ELR (cell line): ENCODE measurements at places on chromosomes 16 and 17.

GRCh38 chr17:13544292-13544691, 57.4 kb downstream of the HS3ST3A1 start:
- peak; percentile 95 for DNase-seq

- DNase-seq: no peak
Observed at GRCh38 chr17:50584749-50585148, 24.2 kb downstream of the CACNA1G start.

GRCh38 chr17:39484178-39484577, 22.9 kb downstream of the CDK12 start:
- no peak for DNase-seq

DNA sequence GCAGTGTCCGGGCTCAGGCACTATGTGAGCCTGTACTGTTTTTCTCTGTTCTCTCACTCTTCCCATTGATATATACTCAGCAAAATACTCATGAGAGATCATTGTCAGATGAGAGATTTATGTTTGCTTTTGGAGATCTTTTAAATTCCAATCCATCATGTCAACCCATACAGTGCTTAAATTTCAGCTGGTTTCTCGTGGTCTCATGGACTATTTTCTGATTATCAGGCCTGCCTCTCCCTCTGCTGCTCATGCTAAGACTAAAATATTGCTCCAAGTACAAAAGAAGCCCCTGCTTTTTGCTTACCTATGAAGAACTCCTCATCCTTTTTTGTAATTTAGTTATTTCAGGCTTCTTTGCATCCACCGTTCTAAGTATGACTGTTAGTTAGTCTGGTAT, 547.2 kb downstream of the KCNJ2 start:
- no peak for DNase-seq

DNA sequence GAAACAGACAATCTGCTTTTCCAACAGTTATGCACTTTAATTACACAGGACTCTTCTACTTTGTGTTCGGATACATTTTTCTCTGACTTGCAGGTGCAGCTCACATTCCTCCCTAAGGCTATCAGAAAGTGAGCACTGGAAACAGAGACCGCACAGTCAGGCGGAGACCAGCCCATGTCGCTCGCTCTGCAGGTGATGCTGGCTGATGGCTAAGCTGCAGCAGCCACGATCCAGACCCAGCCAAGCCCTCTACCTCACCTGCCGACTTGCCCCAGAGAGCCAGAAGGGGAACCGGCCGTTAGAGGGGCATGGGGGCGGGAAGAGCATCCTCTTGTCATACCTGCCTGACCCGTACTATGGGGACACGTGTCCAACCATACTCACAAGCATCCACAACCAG, 33.8 kb downstream of the MAP1LC3B start:
- DNase-seq: no peak

GRCh38 chr17:81837641-81838040, 2.8 kb upstream of the PPP1R27 start:
- DNase-seq: no peak

- DNase-seq: no peak
Observed at GRCh38 chr17:66233023-66233753, 4.0 kb upstream of the APOH start.

- DNase-seq: no peak
Observed at GRCh38 chr16:84847564-84848355, 28.0 kb downstream of the CRISPLD2 start.

DNA sequence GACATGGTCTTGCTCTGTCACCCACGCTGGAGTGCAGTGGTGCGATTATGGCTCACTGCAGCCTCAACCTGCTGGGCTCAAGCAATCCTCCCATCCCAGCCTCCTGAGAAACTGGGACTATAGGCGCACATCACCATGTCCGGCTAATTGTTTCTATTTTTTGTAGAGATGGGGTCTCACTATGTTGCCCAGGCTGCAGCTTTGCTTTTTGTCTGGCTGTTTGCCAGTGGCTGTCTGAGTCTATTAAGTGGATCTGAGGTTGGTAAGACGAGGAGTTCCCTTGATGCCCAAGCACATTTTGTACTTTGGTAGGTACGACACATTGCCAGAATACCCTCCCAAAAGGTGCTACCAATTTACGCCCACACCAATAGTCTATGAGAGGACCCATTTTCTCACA, 5.1 kb downstream of the TBX21 start:
- DNase-seq: no peak

- peak; percentile 89 for DNase-seq
Observed at GRCh38 chr17:7308625-7309433, 1.4 kb downstream of the EIF5A start.

DNA sequence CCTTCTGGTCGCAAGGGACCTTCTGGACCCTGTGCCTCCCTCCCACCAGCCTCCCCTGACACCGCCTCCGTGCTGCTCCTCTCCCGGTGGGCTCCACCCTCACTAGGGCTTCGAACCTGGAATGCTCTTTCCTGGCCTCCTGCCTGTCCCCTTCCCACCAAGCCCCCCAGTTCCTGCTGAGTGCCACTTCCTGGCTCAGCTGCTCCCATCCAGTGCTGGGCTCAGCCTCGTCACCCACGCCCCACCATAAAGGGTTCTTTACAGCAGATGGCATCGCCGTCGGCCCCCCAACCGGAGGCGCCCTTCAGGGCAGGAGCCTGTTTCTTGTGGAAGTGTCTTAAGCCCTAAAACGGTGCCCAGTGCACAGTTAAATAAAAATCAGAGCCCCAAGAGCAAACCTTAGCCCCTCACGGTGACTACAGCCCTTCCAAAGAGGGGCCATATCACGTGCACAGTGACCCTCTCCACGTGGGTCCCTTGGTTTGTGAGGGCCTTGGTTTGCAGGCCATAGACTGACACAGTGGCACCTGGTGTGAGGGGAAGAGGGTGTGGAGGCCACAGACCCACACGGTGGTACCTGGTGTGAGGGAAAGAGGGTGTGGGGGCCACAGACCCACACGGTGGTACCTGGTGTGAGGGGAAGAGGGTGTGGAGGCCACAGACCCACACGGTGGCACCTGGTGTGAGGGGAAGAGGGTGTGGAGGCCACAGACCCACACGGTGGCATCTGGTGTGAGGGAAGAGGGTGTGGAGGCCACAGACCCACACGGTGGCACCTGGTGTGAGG, 111.4 kb downstream of the METRNL start:
- DNase-seq: no peak

GRCh38 chr16:2846511-2847310, 11.3 kb downstream of the PRSS22 start:
- peak; percentile 69 for DNase-seq
